ENCODE measurements at places on chromosomes 6 and 20.

DNA sequence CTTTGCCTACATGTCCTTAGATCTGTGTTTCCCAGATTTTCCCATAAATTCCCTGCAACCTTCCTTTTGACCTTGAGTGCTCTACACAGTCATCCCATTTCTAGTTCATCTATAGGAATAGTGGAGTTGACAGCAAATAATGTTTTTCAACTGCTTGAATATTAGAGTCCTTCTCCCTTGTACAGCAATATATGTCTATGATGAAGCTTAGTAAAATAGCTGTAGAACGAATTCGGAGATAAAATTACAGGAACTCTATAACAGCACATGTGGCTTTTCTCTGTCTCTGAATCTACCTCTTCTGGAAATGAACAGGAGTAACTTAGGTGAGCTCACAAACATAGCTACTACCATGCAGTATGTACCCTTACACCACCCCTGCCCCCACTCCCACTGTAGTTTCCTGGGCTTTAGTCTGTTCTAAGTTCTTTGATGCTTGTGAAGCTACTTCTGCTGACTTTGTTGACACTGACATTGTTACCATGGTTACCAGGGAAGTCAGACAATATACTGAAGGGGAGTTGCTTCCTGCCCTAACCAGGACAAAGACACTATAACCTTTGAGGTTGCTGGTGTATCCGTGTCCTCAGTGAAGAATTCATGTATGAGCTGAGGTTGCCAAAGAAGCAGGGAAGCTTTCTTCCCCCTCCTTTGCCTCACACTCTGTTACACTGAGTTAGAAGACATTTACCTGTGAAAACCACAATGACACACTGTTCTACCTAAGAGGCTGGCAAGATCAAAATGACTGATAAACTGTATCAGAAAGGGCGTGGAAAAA lies 35.8 kb upstream of the SHLD1 start:
- DNase-seq, result peak; percentile 44

DNA sequence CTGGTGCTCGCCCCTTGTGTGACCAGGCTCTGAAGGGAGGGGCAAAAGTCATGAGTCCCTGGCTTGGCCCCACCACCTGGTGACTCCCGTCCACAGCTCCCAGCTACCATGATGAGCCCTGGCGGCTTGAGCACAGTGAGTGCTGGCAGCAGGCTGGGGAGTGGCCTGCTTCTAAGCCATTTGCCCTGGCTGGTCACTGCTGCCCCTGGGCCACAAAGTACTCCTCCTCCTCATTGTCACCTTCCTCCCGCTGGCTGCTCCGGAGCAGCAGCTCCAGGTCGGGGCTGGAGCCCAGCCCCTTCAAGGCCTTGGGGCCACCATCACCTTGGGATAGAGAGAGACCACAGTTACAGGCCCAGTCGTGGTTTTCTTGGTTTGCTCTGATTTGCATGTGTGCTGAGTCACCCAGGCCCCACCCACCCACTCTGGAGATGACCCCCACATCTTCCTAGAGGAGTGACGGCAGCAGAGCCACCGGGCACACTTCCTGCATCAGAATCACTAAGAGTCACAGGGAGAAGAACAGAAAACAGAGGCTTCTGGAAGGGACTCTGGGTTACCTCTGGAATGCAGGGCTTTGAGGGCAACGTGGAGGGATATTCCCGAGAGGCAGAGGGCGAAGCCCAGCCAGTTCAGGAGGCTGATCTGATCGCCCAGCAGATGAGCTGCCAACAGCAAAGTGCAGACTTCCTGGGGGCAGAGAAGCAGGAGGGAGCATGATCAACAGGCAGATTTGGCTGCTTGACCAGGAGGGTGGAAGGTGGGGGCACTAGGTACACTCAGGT lies 42.1 kb upstream of the CDH22 start:
- no peak for DNase-seq

DNA sequence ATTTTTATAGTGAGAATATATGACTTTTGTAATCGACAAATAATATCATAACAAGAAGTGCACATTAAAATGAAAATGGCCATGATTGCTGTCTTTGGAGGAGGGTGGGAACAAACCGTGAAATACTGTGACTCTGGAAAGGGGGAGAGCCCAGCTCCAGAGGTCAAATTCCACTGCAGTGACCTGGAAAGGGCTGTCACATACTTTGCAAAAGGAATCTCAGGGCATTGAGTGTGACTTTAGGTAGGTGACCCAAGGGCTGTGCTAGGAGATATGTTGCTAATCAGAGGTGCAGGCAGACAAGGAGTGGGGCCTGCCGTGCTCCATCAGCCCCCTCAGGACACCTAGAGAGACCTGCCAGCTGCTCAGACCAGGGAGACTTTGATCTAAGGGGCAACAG lies 28.1 kb upstream of the BMP7 start:
- no peak for DNase-seq

DNA sequence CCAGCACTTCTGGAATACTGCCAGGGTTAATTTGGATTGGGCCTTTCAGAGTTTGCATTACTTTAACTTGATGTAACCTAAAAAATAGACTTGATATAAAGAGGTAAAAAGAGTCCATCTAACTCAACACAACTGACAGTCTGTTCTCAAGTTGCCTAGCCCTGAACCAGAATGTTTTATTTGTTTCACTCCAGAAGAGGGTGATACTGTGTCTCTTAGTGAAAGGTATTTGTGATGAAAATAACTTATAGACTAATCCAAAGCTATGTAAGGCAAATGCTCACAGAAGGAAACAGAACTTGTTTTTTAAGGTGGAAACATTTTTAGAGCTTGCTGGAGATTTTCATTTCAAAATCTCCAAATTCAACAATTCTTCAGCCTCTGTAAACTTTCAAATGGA lies 469.1 kb upstream of the RUNX2 start:
- DNase-seq, result no peak

- no peak for DNase-seq
These were observed 148.3 kb upstream of the DTNBP1 start for GRCh38 chr6:15811107-15811506.

- no peak for DNase-seq
These were observed 163.4 kb downstream of the SLC24A3 start for GRCh38 chr20:19375801-19376200.

GRCh38 chr6:145865595-145865994 lies 51.0 kb upstream of the FBXO30 start:
- DNase-seq, result no peak

DNA sequence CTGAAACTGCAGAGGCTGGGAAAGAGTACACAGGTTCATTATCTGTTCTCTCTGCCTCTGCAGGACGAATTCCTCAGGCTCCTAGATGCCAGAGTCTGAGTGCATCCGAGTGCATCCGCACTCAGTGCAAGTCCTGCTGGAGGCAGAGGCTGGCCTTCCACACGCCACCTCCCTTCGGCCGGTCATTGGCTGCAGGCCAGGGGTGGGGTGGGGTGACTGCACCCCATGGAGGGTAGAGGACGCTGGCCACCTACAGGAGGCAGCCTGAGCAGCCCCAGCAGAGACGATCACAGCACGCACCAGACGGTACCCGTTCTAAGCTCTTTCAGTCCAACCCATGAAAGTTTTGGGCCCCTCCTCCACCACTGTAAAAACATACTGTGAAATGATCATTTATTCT lies 11.7 kb downstream of the SFT2D1 start:
- no peak for DNase-seq

GRCh38 chr20:59157961-59158541 lies 5.6 kb upstream of the ZNF831 start:
- no peak for DNase-seq

Measured in activated T-cell treated with anti-CD3 and anti-CD28 coated beads, Interleukin-2, amount 50 U/mL, for 24 hours (primary cell).